Mesothelial cell of epicardium (in vitro differentiated cells): ENCODE measurements at places on chromosomes 2 and 18.
A peak's percentile ranks its signal among the peaks of the same experiment; 100 is the strongest.

- DNase-seq = no peak
Measured at GRCh38 chr2:83665154-83665553, 793.9 kb downstream of the SUCLG1 start.

DNA sequence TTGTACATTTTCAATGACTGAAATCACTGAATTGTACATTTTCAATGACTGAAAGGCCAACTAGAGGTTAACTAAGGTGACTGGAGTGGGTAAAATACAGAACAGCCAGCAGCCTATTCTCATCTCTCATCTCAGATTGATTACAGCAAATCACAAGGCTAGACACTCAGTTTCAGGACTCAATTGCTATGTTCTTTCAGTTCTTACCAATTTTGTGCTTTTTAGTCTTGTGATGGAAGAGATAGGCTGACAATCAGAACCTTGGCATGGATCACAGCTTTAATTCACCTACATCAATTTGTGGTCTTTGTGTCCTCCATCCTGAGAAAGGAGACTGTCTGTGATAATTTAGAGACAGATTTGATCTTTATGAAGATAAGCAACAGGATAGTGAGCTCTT lies 124.7 kb downstream of the GULP1 start:
- DNase-seq = no peak

DNA sequence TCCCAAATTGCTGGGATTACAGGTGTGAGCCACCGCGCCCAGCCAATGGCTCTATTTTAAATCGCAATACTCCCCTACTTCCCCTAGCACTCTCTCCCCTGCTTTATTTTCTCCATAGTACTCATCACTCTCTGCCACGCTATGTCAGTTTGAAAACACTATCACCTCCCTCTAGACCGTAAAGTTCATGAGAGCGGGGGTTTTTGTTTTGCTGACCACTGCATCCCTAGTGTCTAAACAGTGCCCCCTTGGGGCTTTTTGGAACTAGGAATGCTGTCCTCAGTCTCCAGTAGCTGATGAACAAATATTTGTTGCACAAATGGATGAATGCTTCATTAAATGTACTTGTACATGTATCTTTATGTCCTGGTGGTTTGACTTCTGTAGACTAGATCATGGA lies 44.1 kb downstream of the ATOH8 start:
- DNase-seq = no peak

GRCh38 chr2:174662459-174662858 lies 64.9 kb upstream of the WIPF1 start:
- DNase-seq = no peak

DNA sequence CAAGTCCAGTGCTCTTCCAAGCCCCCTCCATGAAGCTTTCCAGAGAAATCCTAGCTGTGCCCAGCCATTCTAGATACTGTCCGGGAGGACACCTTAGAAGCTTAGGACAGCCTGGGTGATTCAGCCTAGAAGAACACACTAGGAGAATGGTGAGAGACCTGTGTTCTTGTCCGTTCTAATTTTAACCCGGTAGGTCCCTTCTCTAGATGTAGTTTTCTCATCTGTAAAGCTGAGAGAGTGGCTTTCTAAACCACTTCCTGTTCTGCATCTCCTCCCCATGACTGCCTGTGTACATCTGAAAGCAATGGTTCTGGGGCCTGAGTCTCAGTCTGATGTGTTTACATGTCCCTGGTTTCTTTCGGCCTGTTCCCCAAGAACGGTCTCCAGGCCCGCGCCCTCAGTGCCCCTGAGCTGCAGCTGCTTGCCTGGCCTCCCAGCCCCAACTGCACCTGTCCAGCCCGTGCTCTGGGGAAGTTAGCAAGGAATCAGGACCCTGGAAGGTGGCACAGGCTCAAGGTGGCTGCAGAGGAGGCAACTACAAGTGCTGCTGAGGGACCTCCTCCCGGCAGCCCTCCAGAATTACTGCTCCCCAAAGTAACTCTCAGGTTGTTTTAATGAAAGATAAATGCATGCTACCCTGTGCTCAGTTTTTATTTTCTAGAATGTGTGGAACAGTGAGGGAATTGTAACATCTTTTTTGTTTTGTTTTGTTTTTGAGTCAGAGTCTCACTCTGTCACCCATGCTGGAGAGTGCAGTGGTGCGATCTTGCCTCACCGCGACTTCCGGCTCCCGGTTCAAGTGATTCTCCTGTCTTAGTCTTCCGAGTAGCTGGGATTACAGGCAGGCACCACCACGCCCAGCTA lies 105.9 kb downstream of the LBH start:
- no peak for DNase-seq

GRCh38 chr2:52881606-52882005 lies 886.0 kb upstream of the CHAC2 start:
- DNase-seq = no peak

DNA sequence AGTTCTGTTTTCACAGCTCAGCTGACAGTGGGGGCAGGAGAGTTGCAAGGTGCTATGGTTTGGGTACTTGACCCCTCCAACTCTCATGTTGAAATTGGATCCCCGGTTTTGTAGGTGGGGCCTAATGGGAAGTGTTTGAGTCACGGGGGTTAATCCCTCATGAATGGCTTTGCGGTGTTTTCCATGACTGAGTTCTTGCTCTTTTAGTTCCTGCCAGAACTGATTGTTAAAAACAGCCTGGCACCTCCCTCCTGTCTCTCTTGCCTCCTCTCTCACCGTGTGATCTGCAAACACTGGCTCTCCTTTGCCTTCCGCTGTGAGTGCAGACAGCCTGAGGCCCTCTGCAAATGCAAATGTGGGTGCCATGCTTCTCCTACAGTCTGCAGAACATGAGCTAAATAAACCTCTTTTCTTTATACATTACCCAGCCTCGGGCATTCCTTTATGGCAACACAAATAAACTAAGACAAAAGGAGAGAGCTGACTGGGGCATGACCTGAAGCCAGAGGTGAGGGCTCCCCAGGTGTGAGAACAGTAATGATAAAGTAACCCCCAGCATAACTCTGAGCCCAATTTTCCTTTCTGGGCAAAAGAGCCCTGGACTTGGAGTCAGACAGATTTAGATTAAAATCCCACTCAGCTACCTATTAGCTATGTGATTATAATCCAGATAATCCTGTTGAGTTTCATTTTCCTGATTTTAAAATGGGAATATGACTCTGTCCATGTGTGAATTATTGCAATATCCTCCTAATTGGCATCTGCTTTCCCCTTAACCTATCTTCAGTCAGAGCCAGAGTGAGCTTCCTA lies 64.9 kb upstream of the CAPN13 start:
- DNase-seq = no peak

DNA sequence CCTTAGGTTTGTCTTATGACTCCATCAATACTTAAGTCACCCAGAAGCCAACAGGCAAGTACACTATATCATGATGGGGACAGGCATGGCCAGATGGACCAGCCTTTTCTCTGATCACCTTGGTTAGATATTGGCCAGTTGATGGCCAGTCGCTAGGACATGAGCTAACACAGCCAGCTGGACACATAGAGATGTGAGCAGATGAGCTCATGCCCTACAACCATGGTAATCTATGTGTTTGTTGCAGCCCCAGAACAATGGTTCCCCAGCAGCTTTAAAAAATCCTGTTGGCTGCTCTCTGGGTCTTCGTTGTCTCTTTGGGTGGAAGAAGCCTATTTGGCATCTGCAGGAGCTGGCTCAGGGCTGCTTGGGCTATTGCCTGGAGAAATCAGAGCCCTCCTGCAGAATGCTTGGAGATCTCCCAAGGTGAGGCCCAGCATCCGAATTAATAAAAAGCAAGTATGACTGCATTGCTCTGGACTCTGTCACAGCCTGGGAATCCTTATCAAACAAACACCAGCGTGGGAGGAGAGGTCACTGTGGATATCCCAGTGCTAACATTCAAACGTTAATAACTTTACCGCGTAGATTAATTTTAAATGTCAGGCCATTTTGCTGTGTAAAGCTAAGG lies 62.3 kb upstream of the KLHL29 start:
- DNase-seq = no peak

GRCh38 chr2:64277101-64277849 lies 133.1 kb upstream of the PELI1 start:
- DNase-seq = no peak

- no peak for DNase-seq
Measured at GRCh38 chr2:232058931-232059330, 97.4 kb downstream of the DIS3L2 start.

DNA sequence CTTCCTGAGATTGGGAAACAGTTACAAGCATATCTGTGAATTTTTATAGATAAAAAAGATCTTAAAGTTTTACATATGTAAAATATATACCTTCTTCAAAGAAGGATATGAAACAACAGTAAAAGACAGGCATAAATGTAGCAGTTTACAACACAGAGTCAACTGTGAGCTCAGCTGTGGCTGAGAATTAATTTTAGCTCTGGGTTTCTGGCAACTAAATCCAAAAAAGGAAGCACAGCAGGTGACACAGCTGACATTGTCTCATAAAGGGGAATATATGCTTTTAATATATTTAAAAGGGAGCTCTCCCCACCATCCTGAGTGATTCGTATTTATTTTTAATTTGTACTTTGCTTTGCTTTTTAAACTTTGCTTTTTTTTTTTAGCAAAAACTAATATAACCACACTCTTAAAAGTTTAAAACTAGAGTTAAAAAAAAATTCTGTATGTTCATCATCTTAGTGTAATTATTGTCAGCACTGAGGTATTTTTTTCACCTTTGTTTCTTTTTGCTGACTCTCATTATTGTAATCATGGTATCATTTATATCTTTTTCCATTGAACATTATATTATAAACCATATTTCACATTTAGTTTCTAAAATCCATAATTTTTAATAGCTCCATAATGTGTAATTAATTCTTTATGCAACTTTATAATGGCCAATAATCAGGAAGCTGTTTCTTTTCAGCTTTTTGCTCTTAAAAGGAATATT lies 6.7 kb downstream of the TUBB6 start:
- no peak for DNase-seq

GRCh38 chr18:55444536-55444935 lies 143.5 kb downstream of the TCF4 start:
- no peak for DNase-seq

DNA sequence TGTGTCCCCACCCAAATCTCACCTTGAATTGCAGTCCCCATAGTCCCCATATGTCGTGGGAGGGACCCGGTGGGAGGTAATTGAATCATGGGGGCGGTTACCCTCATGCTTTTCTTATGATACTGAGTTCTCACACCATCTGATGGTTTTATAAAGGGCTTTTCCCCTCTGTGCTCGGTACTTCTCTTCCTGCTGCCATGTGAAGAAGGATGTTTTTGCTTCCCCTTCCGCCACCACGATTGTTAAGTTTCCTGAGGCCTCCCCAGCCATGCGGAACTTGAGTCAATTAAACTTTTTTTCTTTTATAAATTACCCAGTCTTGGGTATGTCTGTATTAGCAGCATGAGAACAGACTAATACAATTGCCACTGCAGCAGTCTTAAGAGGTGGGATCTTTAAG lies 134.9 kb downstream of the LTBP1 start:
- DNase-seq = no peak

- peak; percentile 16 for DNase-seq
Measured at GRCh38 chr2:239928391-239929350, 96.5 kb downstream of the NDUFA10 start.

DNA sequence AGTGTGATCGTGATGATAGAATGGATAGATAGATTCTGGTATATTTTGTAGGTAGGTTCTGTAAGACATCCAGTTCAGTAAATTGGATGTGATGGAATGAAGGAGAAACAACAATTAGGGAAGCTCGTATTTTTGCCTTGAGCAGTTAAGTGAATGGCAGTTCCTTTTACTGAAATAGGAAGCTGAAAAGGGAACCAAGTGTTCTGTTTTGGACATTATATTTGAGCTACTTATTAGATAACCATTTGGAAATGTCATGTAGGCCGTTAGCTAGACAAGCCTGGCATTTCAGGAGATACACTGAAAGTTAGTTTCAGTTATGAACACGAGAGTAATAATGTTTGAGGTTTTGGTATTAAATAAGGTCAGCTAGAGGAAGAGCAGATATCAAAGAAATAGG lies 41.5 kb downstream of the MARCHF7 start:
- no peak for DNase-seq

GRCh38 chr2:165610591-165611029 lies 141.1 kb downstream of the CSRNP3 start:
- DNase-seq = no peak
